ENCODE measurements at places on chromosomes 1 and 21. TPM values are rescaled to one million over a fixed set of nuclear protein-coding genes. Genes with fewer than 3 reads are reported as not detected.

Gene TMEM52
- 0.36 TPM for polyA plus RNA-seq

Gene FCN3
- not detected for polyA plus RNA-seq

- H3K4me1 ChIP-seq, result peaks cover 5% of the 10 kb centered on the region
- H3K27ac ChIP-seq, result no peak overlapping the region
- H3K27me3 ChIP-seq, result peaks cover 97% of the 10 kb centered on the region
- no peak for DNase-seq
These were observed 7.6 kb downstream of the BARHL2 start for GRCh38 chr1:90709535-90709934.

DNA sequence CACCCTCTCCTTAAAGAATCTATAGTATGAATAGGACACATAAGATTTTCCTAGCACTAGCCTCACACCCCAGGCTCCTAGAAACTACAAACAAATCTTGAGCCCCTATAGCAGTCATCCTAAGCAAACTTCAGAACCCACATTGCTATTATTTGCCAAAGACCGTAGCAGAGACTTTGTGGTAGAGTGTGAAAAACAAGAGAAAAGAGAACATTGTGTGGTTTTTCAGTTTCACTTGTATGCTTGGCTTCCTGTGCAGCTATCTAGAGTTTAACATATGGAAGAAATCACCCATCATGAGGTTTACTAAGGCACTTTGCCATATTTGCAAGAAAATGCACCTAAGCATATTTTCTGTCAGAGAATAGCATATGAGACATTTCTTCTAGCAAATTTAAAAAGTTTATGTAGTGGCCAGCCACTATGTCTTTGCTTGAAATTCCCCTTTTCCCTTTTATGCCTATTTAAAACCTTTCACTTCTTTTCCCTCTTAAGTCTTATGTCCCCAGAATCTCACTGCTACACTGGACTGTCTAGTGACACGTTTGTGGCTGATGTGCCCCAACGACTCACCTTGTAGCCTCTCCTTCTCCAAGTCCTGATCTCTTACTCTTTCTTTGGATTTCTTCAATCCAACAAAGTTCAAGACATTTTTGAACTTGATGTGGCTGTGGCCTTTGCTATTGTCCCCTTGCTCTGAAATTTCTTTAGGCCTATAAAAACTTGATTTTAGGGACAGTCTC is 25.6 kb downstream of the CCDC190 start:
- no peaks in the 10 kb centered on the region for H3K36me3 ChIP-seq
- no peaks in the 10 kb centered on the region for H3K4me1 ChIP-seq
- no peak for DNase-seq
- H3K27me3 ChIP-seq, result no peaks in the 10 kb centered on the region

Gene TRABD2B
- polyA plus RNA-seq, result not detected

DNA sequence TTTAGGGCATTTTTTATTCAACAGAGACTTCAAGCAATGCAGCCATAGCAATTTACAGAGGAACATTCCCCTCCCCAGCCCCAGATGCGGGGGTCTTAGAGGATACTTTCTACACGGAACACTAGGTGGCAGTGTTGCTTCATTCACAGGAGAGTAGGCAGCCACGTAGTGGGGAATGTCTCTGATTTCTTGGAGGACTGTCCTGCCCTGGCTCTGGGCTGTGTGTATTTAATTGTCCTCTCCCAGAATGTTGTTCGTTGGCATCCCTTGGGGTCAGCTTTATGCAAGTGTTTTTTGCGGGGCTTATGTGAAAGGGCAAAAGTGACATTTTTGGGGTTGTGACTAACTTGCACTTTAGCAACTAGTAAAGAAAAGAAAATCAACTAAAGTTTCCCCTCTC is 96.9 kb downstream of the PAPPA2 start:
- H3K27me3 ChIP-seq, result no peaks in the 10 kb centered on the region
- peak; percentile 6 for DNase-seq
- no peak overlapping the region for H3K27ac ChIP-seq
- H3K36me3 ChIP-seq, result no peaks in the 10 kb centered on the region
- H3K4me3 ChIP-seq, result no peak overlapping the region

Gene LCE1F
- not detected for polyA plus RNA-seq

DNA sequence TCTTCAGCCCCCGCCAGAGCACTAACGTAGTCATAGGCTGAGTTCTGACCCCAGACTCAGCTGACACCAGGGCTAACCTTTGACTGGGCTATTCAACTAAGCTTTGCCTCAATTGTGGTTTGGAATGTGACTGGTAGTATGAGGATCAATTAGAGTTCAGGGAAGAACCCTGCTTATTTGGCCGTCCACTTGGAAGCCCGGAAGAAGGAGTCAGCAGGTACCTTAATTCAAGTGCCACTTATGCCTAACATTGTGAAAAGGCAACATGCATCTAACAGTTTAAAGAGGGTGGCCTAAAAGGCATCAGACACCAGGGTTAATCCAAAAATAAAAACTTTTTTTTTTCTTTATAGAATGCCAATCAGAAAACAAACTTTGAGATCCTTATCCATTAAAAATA is 92.3 kb downstream of the BEND5 start:
- no peaks in the 10 kb centered on the region for H3K36me3 ChIP-seq
- H3K27ac ChIP-seq, result no peak overlapping the region
- no peak for DNase-seq
- no peaks in the 10 kb centered on the region for H3K27me3 ChIP-seq

Gene ESRRG
- not detected for polyA plus RNA-seq

Gene KCNK2
- not detected for polyA plus RNA-seq

Gene PDZK1
- not detected for polyA plus RNA-seq

DNA sequence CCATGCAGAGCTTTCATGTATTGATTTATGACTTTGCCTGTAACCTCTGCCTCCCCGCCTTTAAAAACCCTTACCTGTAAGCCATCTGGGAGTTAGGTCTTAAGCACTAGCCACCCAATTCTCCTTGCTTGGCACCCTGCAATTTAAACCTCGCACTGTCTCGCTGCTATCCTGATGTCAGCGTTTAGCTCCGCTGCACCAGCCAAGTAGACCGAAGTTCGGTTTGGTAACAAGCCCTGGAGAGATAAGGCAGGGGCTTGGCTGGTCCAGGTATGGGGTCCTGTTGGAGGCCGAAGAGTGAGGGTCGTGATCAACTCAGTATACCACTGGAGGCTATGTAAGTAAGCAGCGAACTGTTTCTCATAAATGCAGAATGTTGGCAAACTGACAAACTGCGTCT is 64.4 kb downstream of the GALNT2 start:
- peaks cover 6% of the 10 kb centered on the region for H3K36me3 ChIP-seq
- DNase-seq, result no peak
- H3K4me3 ChIP-seq, result no peak overlapping the region
- no peaks in the 10 kb centered on the region for H3K27me3 ChIP-seq
- peaks cover 10% of the 10 kb centered on the region for H3K4me1 ChIP-seq

Gene RGS4
- not detected for polyA plus RNA-seq

Gene METTL25B
- 4.8 TPM for polyA plus RNA-seq

GRCh38 chr1:47840393-47841190 is 156.6 kb downstream of the TRABD2B start:
- no peaks in the 10 kb centered on the region for H3K36me3 ChIP-seq
- H3K4me3 ChIP-seq, result no peak overlapping the region
- H3K27ac ChIP-seq, result no peak overlapping the region
- DNase-seq, result no peak
- no peaks in the 10 kb centered on the region for H3K4me1 ChIP-seq

DNA sequence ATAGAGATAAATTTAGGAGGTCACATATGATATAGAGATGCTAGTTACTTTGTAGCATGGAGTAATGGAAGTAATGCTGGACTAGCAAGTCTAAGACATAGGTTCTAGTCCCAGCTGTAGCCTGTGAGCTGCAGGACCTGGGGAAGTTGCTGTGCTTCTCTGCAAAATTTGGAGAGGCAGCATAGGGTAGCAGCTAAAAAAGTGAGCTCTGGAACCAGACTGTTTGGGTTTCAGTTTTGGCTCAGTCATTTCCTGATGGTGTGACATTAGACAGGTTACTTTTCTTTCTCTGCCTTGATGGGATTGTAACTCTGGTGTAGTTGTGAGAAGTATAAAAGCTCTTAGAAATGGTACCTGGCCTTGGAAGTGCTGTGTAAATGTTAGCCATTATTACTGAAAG is 3.3 kb downstream of the METTL13 start:
- peaks cover 18% of the 10 kb centered on the region for H3K4me1 ChIP-seq
- peaks cover 66% of the 10 kb centered on the region for H3K36me3 ChIP-seq
- H3K27me3 ChIP-seq, result no peaks in the 10 kb centered on the region
- no peak overlapping the region for H3K4me3 ChIP-seq
- DNase-seq, result no peak

Gene KLHDC7A
- not detected for polyA plus RNA-seq

DNA sequence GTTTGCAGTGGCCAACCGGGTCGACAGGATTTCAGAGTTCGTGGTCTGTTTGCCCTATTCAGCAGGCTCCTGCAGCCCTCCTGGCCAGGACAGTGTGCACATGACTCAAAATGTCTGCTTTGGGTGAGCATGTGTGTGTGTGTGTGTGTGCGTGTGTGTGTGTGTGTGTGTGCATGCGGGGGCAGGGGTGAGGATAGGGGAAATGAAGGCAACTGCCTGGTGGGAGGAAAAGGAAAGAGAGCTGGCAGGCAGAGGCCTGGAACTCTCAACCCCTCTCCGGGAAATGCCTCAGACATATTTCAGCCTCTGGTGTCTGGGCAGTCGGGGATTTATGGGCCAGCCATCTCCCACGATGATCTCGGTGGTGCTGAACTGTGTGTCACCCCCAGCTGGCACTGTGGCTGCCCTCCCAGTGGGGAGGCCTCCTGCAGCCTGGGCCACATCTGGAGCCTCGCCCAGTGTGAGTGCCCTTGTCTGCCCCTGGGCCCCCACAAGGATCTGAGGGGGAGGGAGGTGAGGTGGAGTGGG is 15.2 kb downstream of the CDCP2 start:
- no peaks in the 10 kb centered on the region for H3K27me3 ChIP-seq
- no peaks in the 10 kb centered on the region for H3K36me3 ChIP-seq
- H3K27ac ChIP-seq, result no peak overlapping the region
- DNase-seq, result no peak

Gene IL19
- polyA plus RNA-seq, result not detected

DNA sequence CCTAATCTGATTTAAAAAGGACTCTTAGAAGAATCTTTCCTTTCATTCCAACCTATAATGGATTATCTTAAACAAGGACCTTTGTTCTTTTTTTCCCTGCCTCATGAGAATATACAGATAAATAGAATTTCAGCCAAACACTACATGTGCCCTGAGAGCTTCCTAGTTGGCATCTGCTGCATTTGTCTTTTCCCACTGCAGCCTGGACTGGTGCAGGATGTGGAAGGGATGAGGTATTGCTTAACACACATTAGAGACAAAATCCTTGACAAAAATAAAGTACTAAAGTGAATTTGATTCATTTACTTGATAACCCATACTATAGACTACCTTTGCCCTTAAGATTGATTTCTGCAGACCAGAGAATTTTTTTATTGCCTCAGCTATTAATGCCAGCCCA is 59.5 kb downstream of the PALMD start:
- no peak overlapping the region for H3K4me3 ChIP-seq
- peaks cover 15% of the 10 kb centered on the region for H3K4me1 ChIP-seq
- no peak overlapping the region for H3K27ac ChIP-seq
- H3K27me3 ChIP-seq, result no peaks in the 10 kb centered on the region

Gene PKN2
- polyA plus RNA-seq, result 8.7 TPM

GRCh38 chr1:35269201-35269988 is 886 bp downstream of the ZMYM4 start:
- H3K4me1 ChIP-seq, result peaks cover 24% of the 10 kb centered on the region
- no peak for DNase-seq
- H3K36me3 ChIP-seq, result no peaks in the 10 kb centered on the region
- H3K27ac ChIP-seq, result peak overlapping the region; percentile 40
- H3K4me3 ChIP-seq, result peak overlapping the region; percentile 79
- H3K27me3 ChIP-seq, result no peaks in the 10 kb centered on the region

DNA sequence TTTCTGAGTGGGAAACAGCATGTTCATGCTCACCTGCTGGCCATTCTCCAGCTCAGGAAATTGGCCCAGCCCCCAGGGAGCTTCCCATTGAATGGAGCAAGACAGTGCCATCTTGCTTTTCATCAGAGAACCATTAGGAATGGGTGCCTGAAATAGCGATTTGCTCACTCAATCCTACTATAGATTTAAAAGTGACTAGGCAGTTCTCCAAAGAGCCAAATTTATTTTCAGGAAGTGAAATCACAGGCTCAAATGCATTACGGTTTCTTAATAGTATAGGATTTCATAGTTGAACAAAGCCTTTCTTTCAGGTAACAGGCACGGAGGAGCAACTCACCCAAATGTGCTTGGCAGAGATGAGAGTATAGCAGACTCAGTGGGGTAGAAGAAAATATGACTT is 272.1 kb downstream of the GRIK1 start:
- H3K27me3 ChIP-seq, result no peaks in the 10 kb centered on the region
- H3K36me3 ChIP-seq, result no peaks in the 10 kb centered on the region
- H3K27ac ChIP-seq, result peak overlapping the region; percentile 27
- peak overlapping the region; percentile 6 for H3K4me3 ChIP-seq

- no peak overlapping the region for H3K27ac ChIP-seq
- no peaks in the 10 kb centered on the region for H3K4me1 ChIP-seq
- no peaks in the 10 kb centered on the region for H3K27me3 ChIP-seq
These were observed 630.7 kb upstream of the PLXNA2 start for GRCh38 chr1:208874915-208875314.

DNA sequence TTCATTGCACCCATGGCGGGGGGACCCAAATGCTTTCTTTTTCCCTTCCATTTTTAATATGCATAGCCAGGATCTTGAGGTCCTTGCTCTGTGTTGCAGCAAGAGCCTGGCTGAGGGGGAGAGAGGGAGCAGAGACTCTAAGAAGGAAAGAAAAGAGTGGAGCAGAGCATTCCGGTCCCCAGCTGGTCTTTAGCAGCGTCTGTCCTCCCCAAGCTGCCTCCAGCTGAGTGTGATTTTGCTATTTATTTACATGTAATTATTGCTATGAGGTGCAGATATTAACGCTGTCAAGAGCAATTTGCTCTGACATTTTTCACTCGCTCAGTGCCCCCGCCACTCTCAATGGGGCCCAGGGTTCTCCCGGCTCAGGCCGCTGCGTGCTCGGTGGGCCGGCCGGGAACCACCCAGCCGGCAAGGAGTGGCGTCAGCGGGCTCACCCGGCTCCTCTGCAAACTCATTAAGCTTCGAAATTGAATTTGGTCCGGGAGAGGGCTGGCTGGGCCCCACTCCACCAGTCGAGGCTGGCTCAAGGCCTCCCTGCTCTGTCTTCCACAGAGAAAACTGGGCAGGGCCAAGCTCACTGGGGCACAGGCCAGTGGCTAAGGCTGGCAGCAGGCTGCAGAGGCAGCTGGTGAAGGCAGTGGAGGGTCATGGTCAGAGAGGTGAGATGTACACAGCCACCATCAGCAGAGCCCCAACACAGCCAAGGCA is 93.2 kb downstream of the PAX7 start:
- no peak for DNase-seq
- H3K27ac ChIP-seq, result no peak overlapping the region
- H3K36me3 ChIP-seq, result no peaks in the 10 kb centered on the region

Gene LEMD1
- polyA plus RNA-seq, result not detected

DNA sequence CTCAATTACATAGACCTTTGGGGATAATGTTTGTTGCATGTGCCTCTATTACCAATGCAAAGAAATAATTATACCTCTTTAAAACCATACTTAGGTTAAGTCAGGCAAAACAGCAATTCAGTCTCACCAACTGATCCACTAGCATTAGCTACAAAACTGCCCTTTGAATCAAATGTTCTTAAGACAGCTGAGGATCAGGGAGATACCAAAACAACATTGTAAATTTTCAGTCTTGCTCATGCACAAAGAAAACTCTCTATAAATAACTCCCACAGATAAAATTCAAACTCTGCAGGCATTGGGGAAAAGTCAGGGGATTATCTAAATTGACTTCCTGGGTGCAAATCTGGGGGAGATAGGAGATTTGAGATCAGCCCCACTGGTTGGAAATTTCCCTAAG is 100.9 kb upstream of the DPT start:
- no peak overlapping the region for H3K4me3 ChIP-seq
- H3K27me3 ChIP-seq, result no peaks in the 10 kb centered on the region
- no peak overlapping the region for H3K27ac ChIP-seq
- no peaks in the 10 kb centered on the region for H3K36me3 ChIP-seq
- no peak for DNase-seq

GRCh38 chr1:20785907-20786252 is 1.2 kb downstream of the HP1BP3 start:
- H3K4me1 ChIP-seq, result peaks cover 29% of the 10 kb centered on the region
- no peaks in the 10 kb centered on the region for H3K36me3 ChIP-seq
- DNase-seq, result no peak
- H3K27ac ChIP-seq, result peak overlapping the region; percentile 94
